ENCODE measurements at places on chromosomes 1 and 21.
A peak's percentile ranks its signal among the peaks of the same experiment; 100 is the strongest.

DNA sequence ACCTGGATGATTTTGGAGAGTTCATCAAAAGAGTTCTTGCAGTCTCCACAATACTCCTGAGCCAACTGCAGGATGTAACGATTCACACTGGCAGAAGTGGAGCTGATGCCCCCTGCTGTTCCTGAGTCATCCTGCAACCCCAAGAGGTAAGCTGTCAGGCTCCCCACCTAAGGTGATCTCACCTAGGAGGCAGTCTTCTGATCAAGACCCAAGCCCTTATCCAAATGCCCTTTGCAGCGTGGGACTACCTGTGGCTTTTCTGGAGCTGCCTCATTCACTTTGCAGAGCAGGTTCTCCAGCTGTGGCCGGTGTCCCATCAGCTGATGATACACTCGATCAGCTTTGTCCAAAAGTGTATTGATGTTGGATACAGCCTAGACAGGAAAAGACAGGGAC, 96.4 kb downstream of the UBR4 start:
- DNase-seq = peak; percentile 26

GRCh38 chr1:92365378-92366039, 66.7 kb downstream of the RPAP2 start:
- DNase-seq = no peak

GRCh38 chr1:89546934-89547562, 22.4 kb downstream of the LRRC8B start:
- DNase-seq = no peak

DNA sequence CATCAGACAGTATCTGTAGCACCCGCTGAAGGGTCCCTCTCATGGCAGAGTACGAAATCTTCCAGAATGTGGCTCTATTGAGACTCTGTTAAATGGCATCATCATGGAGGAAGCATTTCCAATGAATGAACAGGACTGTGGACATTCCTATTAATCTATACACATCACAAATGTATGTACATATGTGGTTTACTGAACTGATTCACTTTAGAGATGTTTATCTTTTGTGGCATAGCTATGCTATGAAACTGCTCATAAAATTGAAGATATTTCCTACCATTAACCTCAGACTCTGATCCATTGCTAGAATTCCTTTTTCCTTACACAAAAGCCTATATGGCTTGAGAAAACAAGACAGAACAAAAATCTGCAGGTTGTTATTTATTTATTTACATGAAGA, 259.6 kb upstream of the RRP15 start:
- no peak for DNase-seq

DNA sequence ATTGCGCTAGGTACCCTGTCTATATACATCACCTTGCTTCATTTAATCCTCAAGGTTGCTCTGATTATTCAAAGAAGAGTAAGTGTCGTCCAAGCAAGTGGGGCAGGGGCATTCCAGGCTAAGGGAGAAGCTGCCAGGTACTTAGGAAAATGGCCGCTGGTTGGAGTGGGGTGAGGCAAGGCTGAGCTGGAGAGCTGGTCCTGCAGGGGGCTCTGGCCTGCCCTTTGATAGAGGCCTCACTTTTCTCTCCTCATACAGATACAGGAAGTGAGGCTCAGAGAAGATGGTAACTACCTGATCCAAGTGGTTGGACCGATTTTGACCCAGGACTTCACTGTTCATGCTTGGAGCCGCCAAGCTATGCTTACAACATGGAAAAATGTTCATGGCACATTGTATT, 86.9 kb upstream of the ZBTB40 start:
- DNase-seq = no peak

DNA sequence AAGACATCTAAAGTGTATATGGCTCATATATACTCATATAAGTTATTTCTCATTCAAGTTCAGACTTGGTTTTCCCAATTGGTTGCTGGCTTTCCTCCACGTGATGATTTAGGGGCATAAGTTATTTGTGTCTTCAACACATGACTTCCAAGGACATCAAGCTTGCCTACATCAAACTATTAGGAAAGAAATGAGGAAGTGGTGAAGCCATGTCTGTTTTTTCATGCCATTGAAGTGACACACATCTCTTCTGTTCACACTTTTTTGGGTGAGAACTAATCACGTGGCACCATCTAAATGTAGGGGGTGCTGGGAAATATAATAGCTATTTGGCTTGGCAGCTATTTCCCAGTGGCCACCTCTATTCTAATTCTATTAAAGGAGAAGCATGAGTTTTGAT, 282.1 kb downstream of the OMA1 start:
- DNase-seq = no peak

DNA sequence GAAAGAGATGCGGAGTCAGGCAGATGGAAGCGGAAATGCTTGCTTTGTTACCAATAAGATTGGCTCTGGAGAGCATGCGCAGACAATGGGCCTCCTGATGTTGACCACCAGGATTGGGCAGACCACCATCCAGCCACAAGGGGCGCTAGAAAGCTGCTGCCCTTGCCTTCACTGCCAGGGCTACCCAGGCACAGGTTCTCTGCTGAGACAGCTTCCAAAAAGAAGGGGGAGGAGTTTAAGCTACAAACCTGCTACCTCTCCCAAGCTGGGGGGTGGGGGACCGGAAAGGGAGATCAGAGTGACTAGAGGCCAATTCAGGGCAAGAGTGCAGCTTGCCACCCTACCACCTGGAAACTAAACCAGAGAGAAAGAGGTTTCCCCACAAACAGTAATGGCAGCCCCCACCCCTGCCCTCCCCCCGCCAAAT, 369.7 kb downstream of the RRAGC start:
- DNase-seq = peak; percentile 53

DNA sequence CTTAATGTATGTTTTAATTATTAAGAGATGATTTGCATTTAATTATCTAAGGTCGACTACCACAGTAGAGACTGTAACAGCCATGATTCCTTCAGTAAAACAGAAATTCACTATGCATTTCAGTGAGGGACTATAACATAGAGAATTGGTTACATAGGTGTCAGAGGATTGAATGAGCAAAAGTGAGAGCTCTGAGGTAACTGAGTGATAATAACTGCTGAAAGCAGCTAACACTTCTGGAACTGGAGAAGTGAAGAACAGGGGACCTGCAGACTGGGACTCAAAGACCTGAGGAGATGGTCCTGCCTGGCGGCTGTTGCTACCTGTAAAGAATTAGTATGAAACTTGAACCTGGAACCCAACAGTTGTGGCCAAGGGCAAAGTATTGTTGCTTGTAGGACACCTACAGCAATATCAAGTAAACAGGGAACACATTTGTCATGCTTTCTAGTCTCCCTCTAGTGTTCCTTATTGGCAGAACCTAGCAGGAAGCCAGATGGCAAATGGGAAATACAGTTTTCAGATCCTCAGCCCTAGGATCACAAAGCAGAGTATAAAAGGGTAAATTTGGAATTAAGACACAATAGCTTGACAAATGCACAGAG, 110.6 kb downstream of the HS2ST1 start:
- no peak for DNase-seq

- DNase-seq = no peak
These were observed 54.4 kb upstream of the NEK7 start for GRCh38 chr1:198102454-198102827.

DNA sequence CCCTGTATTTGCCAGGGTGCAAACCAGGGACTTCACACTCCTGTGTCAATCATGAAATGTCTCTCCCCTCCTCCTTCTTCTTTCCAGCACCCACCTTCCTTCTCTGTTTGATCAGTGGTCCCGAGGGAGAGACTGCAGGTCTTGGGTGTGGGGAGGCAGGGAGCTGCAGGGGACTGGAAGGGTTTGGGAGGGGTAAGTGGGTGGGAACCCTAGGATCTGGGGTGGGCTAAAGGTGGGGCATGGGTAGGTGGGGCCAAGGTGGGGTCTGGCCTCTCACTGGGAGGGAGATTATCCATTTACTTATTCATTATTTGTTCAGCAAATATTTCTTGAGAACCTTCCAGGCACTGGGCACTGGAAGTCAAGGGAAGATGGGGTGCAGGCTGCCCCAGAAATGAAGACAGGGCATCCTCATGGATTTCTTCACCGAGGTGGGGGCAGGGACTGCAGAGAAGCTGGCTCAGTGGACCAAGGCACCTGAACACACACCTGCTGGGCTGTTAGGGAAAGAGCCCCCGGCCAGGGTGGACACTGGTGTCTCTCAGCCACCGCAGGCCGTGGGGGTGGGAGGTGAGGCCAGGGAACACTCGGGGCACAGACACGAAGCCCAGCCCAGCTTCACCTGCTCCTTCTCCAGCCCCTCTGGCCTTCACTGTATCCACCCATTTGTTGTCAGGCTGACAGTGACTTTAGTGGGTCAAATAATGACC, 193.9 kb upstream of the C1orf174 start:
- DNase-seq = no peak

GRCh38 chr1:17922833-17923232, 167.7 kb downstream of the ACTL8 start:
- DNase-seq = no peak

DNA sequence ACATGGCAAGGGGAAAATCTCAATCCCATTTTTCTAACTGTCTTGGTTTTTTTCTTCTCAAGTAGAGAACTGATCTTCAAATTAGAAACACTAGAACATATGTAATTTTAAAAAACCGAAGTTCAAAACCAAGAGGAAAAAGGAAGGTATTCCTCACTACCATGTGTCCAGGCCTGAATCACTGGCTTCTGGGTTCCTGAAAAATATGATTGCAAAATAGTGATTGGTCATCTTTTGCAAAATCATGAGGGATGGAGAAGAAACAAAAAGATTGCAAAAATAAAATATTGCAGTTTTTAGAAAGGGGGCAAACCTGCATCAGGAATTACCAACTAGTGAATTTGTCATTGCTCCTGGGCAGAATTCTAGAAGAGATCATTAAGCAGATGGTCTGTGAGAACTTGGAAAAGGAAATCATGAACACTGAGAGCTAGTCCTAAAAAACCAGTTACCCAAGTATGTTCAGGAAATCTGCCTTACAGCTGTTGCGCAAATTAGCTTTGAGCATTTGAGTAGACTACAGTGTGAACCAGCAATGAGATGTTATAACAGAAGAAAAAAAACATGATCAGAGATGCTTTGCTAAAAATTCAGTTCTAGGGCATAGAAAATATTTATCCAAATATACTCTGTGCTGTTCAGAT, 49.4 kb downstream of the SPATA46 start:
- no peak for DNase-seq

DNA sequence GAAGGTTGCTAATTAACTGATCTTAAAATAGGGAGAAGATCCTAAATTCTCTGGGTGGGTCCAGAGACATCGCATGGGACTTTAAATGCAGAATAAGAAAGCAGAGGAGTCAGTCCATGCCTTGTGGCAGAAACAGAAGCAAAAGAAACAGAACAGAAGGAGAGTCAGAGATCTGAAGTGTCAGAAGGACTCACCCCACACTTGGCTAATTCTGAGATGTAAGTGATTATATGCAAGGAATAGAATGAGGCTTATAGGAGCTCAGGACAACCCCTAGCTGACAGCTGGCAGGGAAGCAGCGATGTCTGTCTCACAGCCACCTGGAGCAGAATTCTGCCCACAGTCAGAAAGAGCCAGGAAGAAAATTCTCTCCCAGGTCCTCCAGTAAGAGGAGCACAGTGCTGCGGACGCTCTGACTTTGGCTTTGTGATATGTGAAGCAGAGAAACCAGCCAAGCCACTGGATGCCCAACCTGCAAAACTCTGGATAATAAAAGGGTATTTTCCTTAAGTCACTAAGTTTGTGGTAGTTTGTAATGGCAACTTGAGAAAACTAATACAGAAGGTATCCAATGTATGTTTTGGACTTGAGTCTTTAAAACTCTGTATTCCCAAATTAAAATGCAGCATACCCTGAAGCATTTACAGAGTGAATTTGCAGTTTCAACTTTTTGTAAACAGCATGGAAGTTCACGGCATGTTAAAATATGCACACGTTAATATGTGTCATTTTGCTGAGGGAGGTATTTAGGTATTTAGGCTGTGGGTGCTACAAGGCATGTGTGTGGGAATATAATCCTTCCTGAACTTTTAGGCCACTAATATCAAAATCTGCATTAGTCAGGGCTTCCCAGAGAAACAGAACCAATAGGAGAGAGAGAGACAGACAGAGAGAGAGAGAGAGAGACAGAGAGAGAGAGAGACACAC, 388.5 kb downstream of the PCP4 start:
- no peak for DNase-seq

DNA sequence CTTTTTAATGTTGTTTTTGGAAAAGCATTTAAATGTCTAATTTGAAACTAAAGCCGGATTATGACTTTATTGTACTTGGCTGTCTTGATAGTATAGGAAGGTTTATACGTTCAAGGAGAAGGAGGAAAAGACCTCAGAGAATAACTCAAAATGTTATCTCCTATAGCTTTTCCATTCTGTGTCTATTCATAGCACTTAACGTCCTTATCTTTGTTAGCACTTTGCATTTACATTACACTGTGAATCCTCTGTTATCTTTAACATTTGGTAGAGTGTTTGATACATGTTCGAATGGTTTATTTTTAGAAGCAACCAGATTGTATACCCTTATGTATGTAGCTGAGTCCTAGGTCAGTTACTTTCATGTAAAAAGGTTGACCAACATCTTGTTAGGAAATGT, 50.8 kb upstream of the PODN start:
- DNase-seq = no peak

DNA sequence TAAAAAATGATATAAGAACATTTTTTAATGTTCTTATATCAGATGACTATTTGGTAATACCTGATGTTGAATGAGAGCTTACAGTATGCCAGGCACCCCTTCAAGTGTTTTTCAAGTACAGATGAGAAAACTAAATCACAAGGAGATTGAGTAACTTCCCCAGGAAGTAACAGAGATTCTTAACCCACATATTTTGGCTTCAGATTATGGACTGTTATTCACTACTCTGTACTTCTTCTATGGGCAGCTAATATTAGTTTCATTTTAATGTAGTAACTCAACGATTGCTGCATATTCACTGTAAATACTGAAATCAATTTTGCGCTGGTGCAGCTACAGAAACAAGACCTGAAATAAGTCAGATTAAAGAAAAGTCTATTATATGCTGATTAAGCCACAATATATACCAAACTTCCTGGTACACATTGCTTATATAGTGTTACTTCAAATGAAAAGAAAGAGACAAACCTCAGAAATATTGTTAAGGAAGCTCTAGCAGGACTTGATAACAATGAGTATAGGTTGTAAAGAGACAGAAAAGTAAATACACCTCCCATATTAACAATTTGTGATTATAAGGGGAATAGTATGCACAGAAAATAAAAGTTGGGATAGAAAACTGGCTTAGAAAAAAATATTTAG, 19.7 kb downstream of the DPYD start:
- DNase-seq = no peak

DNA sequence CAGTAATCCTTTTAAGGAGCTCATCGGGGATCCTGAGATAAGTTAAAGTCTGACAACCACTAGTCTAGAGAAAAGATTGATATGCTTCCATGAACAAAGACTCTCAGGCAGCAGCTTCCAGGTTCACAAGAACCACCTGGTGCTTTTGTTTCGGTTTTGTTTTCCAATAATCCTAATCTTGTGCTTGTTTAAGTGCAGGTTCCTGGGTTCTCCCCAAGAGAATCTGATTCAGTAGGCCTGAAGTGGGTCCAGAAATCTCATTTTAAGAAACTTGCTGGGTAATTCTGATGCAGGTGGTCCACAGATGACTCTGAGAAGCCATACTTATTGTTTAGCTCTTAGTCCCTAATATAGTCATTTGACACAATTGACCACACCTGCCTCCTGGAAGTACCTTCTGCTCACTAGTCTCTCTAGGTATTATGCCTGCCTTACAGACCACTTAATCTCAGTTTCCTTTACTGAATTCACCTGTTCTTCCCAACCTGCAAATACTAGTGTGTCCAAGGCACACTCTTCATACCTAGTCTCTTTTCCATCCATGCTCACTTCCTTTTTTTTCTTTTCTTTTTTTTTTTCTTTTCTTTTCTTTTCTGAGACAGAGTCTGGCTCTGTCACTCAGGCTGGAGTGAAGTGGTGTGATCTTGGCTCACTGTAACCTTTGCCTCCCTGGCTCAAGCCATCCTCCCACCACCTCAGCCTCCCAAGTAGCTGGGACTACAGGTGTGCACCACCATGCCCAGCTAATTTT, 20.5 kb upstream of the FRRS1 start:
- DNase-seq = no peak

Data from stimulated activated CD4-positive, alpha-beta T cell treated with anti-CD3 and anti-CD28 coated beads, Interleukin-12 subunit alpha, Interleukin-12 subunit beta, amount 100 ng/mL, for 4 hours (primary cell).